ENCODE measurements at places on chromosomes 2 and 18.

- no peak for DNase-seq
Measured at GRCh38 chr2:26556309-26557243, 78.7 kb upstream of the OTOF start.

GRCh38 chr18:5543036-5543680 lies 639 bp downstream of the EPB41L3 start:
- no peak for DNase-seq

- DNase-seq, result no peak
Measured at GRCh38 chr18:59861963-59862819, 37.6 kb upstream of the PMAIP1 start.

- no peak for DNase-seq
Measured at GRCh38 chr2:142180820-142181533, 50.2 kb upstream of the LRP1B start.

GRCh38 chr2:192245329-192245728 lies 50.6 kb upstream of the TMEFF2 start:
- DNase-seq, result no peak

DNA sequence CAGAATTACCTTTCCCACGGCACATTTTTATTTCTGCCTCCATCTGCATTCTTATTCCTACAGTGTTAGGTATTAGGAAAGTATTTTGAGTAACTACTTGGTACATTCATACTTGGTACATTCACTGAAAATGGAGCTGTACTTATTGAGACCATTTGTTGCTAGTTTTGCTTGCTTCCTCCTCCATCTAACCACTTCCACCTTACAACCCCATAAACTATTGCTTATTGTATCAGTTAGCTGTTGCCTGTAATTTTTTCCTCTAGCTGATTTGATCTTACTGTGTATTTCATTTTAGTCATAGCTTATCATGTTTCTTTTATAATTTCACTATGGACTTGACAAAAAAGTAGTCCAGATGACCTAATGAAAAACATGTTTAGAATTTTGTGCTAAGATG lies 50.7 kb downstream of the AFTPH start:
- no peak for DNase-seq

DNA sequence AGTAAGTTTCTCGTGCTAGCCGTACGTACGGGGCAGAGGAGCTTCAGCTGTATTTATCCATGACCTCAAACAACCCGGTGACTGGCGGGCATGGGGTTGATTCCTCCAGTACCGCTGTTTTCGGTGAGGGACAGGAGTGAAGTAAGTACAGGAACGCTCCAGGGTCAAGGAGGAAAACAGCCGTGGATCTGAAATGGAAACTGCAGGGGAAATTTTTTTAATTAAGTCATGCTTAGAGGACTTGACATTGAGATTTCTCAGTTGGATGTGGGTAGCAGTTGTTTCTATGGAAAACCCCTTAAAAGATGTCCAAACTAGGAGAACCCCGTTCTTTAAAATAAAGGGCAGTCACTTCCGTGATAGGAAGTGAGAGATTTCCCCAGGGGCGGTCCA lies 1.2 kb downstream of the RAB12 start:
- DNase-seq, result no peak

GRCh38 chr2:120934574-120935338 lies 199.1 kb downstream of the GLI2 start:
- no peak for DNase-seq

DNA sequence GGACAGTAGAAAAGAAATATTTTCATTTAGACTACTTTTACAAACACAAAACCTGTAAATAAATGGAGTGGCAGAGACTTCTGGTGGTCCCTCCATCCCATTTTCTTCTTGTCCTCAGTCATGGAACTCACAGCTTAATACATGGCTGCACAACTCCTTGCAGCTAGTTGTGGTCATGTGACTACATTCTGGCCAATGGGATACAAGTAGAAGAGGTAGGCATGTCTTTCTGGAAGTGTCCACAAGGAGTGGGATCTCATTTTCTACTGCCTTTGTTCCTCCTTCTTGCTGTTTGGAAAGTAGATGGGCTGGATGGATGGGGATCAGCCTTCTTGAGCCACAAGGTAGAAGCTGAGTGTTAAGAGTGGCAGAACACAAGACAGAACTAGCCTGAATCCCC lies 555.8 kb downstream of the SATB2 start:
- DNase-seq, result no peak

DNA sequence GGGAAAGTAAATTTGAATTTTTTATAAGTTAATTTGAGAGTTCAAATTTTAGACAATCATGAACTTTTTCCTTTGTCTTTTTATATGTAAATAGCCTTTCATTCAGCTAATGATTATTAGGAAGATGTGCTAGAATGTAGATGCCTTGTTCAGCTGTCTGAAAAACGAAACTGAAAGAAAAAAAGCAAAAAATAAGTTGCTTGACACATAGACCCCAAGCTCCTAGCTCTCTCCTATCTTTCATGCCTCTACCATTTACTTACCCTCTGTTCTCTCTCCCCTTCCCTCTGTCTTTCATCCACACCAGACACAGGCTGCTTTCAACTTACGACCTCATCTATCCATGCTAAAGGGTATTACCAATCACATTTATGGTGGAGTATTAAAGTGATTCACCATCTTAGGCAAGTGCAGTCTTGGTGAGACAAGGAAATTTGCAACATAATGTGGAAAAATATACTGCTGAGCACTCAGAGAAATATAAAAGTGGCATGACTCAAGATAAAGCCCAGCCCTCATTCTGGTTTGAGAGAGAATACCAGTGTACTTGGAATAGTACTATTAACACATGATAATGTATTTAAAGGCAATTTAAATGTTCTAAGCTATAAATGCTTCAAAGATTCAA lies 425.6 kb downstream of the SUCLG1 start:
- no peak for DNase-seq

DNA sequence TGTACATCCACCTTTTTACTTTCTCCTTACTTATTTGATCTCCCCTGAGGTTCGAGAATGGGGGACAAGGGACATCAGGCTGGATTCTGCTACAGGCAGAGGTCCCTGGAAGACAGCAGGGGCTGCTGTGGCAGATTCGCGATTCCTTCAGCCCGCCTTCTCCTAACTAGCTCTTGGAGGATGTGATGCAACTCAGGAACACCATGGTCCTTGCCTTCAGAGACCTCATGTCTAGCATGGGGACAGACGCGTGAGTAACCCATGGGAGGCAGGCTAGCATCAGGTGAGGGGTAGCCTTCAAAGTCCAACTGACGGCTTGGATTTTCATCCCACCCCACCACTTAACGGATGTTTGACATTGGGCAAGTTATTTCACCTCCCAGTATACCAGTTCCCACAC lies 869 bp upstream of the TCF23 start:
- no peak for DNase-seq

DNA sequence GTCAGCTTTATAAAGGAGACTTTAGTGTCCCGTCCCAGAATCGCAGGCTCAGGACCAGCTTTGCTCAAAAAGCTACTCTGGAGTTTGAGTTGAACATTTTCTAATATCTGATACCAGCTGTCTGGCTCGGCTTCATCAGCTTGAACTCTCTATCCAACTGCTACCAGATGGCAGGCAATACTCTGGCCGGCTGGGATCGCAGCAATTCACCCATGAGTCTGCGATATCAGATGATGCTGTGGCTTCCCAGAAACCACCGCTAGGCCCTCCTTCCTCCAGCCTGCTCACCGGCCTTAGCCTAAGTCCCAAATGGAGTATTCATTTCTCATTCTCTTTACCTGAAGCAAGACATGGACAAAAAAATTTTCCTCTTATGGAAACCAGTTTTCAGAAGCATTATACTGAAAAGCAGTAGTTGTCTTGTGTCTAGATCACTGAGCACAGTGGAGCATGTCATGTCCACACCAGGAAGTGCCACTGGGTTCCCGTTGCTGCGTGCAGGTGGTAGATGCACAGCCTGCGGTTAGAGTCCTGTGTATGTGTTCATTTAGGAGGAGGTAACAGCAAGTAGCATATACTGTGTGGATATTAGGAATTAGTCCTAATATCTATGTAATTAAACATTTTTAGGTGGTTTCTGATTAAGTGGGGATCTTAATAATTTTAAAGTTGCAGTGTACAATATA lies 162.0 kb upstream of the SOX11 start:
- no peak for DNase-seq

GRCh38 chr2:48189552-48190228 lies 283.4 kb upstream of the FBXO11 start:
- DNase-seq, result no peak

DNA sequence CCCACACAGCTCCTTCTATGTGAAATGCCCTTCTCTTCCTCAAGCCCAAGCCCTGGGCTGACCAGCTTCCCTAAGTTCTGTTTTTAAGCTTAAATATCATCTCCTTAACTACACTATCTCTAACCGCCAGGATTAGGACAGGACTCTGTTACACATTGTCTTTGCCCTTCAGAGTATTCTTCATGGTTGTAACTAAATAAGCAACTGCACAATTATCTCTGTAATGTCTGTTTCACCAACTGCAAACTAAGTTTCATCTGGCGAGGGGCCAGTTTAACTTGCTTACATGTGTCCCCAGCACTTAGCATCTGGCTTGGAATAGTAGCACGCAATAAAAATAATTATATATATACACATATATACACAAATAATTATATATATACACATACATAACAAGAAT lies 1.1 kb upstream of the ERMN start:
- no peak for DNase-seq

DNA sequence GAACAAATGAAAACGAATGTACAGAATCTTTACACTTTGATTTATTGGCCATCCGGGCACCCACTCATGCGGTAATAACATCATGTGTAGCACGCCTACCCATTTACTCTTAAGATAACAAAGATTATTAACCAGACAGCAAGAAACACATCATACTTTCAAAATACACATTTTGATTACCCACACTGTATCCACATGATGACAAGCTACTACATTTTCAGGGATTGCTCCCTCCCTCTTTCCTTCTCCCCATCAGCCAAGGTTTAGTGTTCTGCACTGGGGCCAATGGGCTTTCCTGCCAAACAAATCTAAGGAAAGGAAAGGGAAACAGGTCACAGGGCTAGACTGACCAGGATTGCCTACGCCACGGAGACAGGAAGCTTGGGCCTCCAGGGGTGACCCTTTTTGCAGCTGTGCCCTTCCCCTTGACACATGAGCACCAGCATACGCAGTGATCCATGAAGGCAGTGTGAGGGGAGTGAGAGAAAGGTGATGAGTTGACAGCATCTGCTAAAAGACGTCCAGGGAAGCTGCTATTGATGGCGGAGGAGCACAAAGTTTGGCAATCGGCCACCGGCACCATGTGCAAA lies 76.5 kb downstream of the ZNF521 start:
- DNase-seq, result no peak

DNA sequence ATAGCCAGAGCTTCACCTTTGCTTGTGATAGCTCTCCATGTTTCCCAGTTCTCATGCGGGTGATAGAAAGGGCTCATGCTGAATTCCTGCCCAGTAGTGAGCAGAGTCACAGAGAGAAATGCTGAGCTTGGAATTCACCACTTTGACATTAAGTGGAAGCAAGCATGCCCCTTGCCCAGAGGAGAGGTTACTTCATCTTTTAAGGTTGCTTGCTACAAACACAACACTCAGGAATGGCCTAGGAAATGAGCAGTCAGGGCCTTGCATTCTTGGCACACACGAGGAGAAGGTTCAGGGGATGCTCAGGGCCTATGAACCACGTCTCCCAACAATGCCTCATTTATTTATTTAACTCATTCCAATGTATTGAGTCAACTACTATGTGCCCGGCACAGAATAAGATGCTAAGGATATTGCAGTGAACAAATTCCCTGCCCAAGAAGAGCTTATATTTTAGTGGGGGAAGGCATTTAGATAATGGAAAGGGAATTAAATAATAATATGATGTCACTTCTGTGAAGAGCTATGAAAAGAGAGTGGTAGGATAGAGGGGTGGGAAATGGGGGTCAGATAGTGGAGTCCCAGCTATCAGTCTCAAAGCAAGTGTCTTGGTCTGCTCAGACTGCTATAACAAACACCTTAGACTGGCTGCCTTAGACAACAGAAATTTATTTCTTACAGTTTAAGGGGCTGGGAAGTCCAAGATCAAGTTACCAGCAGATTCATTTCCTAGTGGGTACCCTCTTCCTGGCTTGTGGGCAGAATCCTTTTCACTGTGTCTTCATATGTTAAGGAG lies 42.1 kb downstream of the DDX18 start:
- DNase-seq, result no peak

- DNase-seq, result no peak
Measured at GRCh38 chr18:55863876-55864275, 275.9 kb upstream of the TCF4 start.

GRCh38 chr2:185859506-185859905 lies 120.9 kb downstream of the FSIP2 start:
- no peak for DNase-seq

GRCh38 chr2:126874961-126875360 lies 23.7 kb upstream of the TEX51 start:
- DNase-seq, result no peak

DNA sequence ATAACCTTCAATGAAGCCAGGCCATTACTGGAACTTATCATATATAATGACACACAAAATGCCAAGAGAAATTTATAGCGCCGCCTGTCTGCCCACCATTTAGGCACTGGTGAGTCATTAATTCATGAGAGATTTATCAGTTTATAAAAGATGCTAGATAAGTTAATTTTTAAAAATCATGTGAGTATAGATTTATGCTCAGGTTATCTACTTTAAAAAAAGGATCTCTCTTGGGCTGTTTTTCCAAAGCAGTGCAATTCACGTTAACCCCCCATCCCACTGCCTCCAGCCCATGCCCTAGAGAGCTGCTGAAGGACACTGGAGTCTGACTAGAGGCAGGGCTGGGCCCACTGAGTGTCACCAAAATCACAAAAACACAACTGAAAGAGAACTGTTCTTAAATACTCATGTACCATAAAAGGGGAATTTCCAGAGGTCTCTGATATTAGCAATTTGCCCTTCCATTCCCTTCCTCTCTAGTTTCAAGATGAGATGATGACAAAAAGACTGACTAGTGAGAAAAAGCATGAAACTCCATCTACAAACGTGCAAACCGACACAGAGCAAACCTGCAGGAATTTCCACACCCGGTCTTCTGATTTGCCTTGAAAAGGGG lies 160.8 kb downstream of the BCL2 start:
- DNase-seq, result peak; percentile 21
